Activated T-helper 1 cell treated with Interleukin-2 at 50 U/mL for 16 hours (primary cell): ENCODE measurements at places on chromosomes 7 and 10.

DNA sequence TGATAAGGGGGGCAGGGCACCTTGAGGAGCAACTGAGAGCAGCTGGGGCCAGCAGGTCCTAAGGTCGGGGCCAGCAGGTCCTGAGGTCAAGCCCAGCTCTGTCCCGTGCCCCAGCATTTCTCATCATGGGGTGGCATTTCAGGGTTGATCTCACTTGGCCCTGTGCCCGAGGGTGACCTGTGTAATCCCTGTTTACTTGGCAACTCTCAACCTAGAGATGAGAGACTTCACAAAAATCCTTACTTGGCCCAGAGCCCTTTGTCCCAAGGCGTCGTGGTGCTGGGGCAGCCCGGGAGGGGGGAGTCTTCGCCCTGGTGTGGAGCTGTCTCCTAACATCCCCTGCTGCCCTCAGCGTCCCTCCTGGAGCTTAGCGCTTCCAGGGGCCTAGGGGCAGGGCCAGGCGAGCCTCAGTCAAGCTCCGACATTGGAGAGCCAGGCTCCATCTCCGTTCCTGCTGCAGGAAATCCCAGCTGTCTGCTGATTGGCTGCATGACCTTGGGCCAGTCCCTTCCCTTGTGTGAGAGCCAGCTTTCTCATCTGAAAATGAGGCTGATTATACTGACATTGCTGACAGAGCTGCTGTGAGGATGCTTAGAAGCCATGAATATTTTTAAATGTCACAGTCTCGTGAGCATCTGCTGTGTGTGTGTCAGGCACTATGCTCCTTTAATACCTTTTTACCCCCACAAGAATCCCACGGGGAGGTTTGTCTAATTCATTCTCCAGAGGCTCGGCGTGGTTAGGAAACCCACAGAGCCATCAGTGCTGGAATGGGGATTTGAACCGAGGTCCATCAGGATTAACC is 94.3 kb downstream of the ZMIZ1 start:
- DNase-seq, result no peak

DNA sequence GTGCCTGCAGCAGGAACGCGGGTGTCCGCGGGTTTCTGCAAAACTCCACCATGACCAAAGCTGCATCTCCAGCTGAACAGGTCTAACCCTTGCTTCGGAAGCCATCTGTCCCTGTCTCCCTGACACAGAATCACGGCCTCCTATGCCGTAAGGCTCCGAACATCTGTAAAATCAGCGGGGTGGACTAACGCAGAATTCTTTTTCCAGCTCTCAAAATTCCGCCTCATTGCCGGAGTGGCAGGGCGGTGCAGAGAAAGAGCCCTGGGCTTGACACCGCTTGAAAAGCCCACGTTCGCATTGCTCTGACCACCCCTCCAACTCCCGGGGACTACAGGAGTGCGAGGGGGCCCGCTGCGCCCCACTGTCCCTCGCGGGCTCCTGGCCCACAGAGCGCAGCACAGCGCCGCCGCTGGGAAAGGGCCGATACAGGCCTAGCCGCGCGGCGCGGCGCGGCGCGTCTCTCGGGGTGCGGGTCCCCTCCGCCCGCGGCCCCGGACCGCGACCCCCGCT is 409 bp downstream of the DNMBP start:
- no peak for DNase-seq

DNA sequence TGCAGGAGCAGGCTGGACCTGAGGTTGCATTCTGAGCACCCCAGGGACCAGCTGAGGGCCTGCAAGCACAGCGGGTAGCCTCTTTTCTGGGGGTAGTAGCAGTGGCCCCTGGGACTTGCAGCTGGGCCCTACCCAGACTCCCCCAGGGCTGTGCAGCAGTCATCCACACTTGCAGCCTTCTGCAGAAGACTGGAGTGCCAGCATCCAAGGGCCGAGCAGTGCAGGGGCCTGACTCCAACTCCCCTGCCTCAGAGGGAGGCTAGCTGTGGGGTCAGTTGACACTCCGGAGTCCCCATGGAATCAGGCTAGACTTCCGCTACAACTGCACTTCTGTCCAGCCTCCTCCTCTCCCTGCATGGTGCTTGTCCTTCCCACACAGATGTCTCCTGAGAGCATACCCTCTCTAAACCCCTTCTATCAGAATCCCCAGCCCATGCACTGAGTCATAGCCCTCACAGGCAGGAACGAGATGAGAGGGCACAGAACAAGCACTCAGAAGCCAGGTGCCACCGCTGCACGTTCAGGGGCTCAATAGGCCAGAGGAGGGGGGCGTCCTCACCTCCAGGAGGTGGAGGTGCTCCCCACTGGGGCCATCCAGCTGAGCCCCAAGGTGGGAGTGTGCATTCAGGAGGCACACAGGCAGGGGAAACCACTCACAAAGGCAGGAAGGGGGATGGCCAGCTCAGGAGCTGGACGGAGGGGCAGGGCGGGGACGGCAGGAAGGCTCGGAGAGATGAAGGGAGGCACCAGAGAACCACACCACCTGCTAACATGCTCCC is 7.5 kb downstream of the RASGEF1A start:
- no peak for DNase-seq

- no peak for DNase-seq
Measured at GRCh38 chr10:2099321-2099720, 362.0 kb upstream of the ADARB2 start.

DNA sequence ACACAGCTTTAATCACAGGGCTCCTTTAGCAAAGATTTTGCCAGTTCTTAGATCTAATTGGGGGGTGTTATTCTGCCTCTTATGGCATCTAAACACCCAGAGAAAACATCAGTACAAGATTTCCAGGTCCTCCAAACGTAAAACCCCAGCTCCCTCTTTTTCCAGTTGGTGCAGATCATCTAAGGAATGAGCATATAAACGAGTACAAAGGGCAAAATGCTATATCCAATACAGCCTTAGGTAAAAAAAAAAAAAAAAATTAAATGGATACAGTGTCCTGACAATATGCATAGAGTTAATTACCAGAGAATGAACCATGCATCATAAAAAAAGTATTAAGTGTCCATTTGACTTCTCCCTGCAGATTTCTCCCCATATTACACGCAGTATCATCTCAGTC is 50.3 kb downstream of the CCDC6 start:
- no peak for DNase-seq

GRCh38 chr10:44056206-44056605 is 328.7 kb downstream of the CXCL12 start:
- no peak for DNase-seq

DNA sequence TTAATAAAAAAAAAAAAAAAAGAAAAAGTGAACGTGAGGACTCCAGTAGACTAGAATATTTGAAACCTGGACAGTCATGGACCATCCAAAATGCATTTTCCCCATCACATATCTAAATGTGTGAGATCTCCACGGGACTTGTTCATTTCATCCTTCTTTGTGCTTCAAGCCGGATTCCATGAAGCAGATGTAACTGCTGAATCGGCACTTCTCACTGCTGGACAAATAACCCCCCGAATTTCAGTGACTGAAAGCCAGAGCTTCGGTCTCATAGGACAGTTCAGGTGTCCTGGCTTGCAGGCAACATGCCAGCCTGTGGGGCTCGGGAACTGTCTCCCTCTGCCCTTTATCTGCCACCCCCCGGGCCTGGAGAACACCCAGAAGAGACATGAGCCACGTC is 33.3 kb downstream of the RNF32 start:
- DNase-seq, result no peak

GRCh38 chr10:124000792-124001201 is 92.6 kb downstream of the CHST15 start:
- DNase-seq, result no peak

DNA sequence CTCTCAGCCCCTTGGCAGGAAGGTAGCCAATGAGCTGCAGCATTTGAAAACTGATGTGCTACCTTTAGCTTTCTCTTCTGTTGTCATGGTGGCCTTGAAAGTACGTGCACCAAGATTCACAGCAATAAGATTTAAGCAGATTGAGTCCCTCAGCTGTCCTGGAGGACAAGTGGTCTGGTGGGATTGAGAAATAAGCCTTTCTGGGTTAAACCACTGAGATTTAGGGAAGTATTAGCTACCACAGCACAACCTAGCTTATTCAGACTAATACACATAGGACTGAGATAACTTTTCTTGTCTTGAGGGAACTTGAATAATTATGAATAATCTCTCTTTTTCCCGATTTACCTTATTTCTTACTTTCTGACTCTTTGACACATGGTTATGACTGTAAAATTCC is 324.0 kb downstream of the PTEN start:
- DNase-seq, result no peak

- DNase-seq, result no peak
Measured at GRCh38 chr10:61592581-61592980, 70.1 kb upstream of the CABCOCO1 start.
